ENCODE measurements at places on chromosomes 16 and 17.

DNA sequence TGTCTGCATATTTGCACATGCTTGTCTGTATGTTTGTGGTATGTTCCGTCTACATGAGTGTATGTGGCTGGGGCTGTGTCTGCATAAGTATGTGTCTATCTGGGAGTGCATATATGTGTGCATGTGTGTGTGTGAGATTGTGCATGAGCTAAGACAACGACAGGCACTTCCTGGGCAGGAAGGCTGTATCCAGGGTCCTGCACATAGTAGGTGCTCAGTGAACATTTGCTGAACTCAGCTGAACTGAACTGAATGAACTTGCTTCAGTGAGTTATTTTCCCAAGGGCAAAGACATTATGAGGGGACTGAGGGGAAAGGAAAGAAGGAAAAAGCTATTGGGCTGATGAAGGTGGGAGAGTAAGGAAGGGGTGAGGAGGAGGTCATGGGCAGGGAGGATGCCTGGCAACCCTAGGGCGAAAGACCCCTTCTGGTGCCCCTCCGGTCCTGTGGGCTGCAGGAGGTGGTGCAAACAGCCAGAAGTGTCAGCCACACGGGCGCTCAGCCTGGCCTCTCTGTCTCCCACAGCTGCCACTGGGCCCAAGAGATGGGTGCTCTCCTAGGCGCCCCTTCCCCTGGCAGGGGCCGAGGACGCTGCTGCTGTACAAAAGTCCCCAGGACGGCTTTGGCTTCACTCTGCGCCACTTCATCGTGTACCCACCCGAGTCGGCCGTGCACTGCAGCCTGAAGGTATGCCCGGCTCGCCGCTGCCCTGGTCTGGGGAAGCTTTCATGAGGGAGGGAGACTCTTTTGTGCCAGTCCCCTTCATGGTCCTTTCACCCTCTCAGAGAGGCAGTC lies 29.5 kb downstream of the ARHGAP23 start:
- no peak for DNase-seq

- no peak for DNase-seq
Observed at GRCh38 chr16:88965411-88965810, 11.6 kb downstream of the CBFA2T3 start.

DNA sequence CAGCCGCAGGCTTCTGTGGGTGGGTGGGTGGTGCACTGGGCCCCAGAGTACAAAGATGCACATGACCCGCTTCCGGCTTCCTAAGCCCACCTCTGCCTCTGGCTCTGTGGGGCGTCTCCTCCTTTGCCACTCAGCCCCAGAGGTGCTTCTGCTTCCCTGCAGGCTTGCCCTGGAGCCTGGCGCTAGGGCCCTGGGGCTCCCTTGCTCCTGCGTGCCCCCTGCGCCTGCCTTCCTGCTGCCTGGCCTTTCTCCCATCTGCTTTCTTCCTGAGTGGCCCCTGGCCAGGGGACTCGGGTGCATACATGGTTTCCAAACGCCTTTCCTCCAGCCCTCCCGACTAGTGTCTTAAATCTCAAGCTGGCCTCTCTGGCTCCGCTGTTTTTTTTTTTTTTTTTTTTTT lies 3.4 kb downstream of the WWOX start:
- DNase-seq: no peak

GRCh38 chr16:11354733-11355574 lies 9.7 kb downstream of the RMI2 start:
- DNase-seq: no peak

DNA sequence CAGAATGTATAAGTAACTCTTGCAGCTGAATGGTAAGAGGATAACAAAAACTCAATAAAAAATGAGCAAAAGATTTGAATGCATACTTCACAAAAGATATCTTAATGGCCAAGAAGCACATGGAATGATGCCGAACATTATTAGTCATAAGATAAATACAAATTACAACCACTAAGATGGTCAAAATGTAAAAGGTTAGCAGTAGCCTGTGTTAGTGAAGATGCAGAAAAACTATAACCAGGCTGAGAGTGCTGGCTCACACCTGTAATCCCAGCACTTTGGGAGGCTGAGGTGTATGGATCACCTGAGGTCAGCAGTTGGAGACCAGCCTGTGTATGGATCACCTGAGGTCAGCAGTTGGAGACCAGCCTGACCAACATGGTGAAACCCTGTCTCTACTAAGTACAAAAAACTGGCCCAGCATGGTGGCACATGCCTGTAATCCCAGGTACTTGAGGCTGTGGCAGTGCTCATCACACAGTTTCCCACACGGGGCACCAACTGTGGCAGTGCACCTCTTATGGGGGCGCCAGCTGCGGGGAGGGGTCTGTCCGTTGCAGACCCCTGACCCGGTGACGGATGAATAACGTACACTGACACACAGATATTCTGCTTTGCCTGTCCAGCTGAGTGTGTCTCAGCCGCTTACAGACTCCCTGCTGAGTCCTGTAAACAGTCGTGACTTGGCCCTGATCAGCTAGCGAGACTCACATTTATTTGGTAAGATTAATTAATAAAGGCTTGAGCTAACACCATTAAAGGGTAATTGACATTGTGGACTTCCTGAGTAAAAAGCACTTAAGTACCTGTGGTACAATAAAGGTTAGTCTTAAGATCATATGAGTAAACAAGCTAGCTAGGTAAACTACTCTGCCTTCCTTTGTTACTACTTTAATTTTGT lies 45.7 kb upstream of the FAM20A start:
- DNase-seq: no peak

DNA sequence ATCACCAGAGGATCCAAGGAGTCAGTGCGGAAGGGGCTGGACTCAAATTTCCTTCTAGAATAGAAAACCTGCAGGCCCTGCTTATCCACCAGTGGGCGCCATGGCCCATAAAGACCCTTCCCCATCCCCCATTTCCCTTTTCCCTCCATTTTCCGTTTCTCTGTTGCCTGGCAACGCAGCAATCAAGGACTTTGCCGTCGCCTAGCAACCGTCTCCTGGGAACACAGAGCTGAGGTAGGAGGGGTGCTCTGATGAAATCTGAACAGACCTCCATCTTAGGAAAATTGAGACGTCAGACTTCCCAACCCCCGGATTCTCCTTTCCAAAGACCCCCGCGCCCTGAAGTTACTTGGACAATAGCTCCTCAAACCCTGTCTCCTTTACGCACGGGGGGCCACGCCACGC lies 5.7 kb downstream of the DLG4 start:
- no peak for DNase-seq

GRCh38 chr17:76497979-76498875 lies 3.0 kb downstream of the RHBDF2 start:
- DNase-seq: peak; percentile 82

DNA sequence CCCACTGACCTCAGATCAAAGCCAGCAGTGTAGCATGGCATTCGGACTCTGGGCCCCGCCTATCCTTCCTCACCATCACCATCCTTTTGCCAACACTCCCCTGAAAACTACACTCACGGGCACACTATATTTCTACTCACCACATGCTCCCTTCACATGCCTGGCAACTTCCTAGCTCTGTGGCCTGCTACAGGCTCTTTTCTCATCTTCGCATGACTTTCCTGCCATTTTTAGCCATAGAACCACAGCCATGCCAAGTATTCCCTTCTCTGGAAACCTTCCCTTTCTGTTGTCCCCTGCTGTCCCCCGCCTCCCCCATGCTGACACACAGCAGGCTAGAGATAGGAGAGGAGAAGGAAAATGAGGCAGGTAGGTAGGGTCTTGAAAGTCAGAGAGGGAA lies 45.5 kb upstream of the MMP2 start:
- no peak for DNase-seq

DNA sequence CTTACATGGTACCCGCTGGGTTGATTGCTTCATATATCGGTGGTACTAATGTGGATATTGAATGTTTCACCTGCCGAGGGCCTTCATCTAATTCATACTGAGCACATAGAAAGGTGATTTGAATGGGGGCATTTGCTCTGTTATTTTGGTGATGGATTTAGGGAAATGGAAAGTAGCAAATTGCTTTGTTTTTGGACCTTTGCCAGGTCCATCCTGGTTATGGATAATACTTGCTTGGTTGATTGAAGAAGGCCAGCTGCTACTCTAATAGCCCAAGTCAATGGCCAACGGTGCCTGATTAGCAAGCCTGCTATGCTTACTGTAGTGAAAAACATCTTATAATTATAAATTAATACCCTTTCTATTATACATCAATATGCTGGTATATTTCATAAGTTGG lies 253.6 kb downstream of the CDH13 start:
- no peak for DNase-seq

DNA sequence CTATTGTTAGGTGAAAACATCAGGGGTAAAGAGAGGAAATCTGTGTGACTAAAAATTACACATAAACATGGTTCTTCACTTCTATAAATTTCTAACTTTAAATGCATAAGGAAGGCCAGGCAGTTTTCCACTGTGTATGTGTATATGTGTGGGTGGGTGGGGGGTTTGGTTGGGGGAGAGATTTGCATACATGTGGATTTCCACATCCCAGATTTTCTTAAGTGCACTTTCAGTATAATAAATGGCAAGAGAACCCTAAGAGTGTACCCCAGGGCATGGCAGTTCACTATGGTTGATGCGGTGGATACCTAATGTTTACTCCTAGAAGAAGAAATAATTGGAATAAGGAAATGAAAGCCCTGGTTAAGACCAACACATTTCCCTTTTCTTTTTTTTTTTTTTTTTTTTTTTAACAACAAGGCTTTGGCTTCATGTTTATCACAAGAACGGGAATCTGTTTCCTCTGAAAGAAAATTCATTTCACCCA lies 451.8 kb upstream of the CCL2 start:
- DNase-seq: no peak

DNA sequence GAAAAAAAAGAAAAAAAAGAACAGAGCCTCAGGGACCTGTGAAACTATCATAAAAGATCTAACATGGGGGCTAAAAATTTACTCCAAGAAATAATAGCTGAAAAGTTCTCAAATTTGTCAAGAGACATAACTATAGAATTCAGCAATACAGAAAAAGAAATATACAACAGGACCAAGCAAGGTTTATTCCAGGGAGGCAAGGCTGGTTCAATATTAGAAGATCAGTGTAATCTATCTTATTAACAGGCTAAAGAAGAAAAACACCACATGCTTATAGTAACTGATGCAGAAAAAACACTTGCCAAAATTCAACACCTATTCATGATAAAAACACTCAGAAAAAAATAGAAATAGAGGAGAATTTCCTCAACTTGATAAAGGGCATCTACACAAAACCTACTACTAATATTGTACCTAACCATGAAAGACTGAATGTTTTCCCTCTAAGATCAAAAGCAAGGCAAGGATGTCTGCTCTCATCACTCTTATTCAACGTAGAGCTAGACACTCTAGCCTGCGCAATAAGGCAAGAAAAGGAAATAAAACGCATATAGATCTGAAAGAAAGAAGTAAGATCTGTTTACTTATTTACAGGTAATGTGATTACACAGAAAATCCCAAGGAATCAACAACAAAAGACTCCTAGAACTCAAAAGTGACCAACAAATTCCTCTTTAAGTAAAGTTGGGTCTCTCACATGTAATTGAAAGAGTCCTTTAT lies 1.2 kb upstream of the ACSM3 start:
- DNase-seq: no peak

DNA sequence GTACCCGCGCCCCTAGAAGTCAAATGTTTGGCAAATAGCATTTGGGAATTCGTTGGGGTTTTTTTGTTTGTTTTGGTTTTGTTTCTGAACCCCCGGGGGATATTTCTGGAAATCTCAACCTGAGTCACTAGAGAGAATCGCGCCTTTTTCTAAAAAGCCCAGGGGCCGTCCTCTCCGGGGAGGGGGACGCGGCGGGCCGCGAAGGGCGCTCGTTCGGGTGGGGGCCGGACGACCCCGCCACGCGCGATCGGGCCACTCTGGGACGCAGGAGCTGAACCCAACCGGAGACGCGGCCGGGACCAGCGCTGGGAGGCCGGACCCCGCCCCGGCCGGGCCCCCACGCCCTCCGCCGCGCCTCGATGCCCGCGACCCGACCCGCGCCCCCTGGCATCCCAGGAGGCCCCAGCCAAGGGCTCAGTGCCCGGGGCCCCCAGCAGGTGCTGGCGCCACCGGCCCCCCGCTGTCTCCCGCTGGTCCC lies 302 bp downstream of the LITAF start:
- no peak for DNase-seq

- no peak for DNase-seq
Observed at GRCh38 chr17:70022175-70022574, 52.9 kb upstream of the KCNJ16 start.

- no peak for DNase-seq
Observed at GRCh38 chr17:61715348-61715747, 124.3 kb upstream of the NACA2 start.

GRCh38 chr17:12789075-12789480 lies 220 bp upstream of the ARHGAP44 start:
- DNase-seq: no peak

GRCh38 chr17:31416503-31416923 lies 25.0 kb downstream of the RAB11FIP4 start:
- DNase-seq: no peak

GRCh38 chr16:23318639-23319038 lies 16.5 kb downstream of the SCNN1B start:
- DNase-seq: no peak

DNA sequence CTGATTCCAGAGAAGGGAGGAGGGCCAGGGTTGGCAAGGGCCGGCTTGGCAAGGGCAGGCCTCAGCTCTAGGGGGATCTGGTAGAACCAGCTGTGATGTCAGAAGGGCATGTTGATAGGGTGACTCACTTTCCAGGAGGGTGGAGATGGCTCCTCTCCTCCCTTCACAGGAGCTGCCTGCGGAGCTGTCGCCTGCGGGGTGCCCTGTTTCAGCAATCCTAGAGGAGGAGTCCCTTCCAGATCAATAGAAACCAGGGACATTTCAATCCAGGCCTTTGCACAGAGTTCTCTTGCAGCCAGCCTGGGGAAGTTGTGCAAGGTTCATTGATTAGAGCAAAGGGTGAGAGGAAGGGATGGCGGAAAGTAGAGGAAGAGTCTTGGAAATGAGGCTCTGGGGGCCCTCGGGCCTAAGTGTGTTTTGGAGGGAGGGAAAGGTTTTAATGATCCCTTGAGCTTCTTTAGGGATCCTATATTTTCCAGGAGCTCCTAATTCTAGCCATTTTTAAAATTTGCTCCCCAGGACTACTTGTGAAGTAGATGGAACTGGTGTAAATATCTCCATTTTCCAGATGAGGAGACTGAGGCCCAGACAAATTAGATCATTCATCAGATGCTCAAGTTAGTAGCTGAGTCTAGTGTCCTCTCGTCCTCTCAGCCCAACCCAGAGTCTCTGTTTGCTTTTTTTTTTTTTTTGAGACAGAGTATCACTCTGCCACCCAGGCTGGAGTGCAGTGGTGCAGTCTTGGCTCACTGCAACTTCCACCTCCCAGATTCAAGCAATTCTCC lies 24.8 kb upstream of the CSNK2A2 start:
- DNase-seq: no peak
